ENCODE measurements at places on chromosomes 4 and X. TPM values are rescaled to one million over a fixed set of nuclear protein-coding genes. Genes with fewer than 3 reads are reported as not detected.

The GYPB gene
- not detected for total RNA-seq

The ODAM gene
- total RNA-seq: not detected

The INTS6L gene
- 4.3 TPM for total RNA-seq

DNA sequence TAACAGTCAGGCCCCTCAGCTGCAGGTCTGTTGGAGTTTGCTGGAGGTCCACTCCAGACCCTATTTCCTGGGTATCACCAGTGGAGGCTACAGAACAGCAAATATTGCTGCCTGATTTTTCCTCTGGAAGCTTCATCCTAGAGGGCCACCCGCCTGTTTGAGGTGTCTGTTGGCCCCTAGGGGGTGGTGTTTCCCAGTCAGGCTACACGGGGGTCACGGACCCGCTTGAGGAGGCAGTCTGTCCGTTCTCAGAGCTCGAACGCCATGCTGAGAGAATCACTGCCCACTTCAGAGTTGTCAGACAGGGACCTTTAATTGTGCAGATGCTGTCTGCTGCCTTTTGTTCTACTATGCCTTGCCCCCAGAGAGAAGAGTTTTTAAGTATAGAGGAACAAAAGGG is 160.8 kb downstream of the DKK2 start:
- no peak for DNase-seq

GRCh38 chr4:55172694-55173287 is 47.4 kb upstream of the KDR start:
- no peak for DNase-seq

GRCh38 chr4:111689731-111690130 is 455.5 kb upstream of the FAM241A start:
- DNase-seq: no peak
